Fibroblast of skin of left biceps (primary cell): ENCODE measurements at places on chromosomes 5 and 9.

DNA sequence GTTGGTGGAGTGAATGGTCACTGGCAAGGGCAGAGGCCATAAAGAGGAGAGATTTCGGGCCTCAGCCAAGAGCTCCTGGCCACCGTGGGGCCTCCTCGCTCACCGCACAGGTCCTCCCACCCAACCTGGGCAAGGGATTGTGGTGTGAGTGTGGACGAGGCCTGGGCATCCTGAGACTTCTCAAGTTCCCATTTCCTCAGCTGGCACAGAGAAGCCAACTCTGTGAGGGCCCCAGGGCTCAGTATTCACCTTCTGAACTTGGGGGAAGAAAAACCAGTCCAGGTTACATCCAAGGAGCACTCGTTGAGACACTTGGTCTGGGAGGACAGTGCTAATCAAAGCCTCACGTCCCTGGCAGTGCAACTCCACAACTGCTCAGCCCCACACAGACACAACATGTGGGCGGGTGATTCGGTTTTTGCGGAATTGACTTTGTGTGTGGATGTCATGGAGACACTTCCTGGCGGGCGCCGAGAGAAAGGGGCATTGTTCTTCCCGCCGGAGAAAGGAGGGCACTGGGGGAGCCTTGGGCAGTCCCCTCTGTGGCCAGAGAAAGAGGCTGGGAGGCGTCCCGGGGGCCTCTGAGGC is 28.5 kb upstream of the NKD2 start:
- DNase-seq = no peak

- DNase-seq = no peak
Measured at GRCh38 chr5:163993126-163993525, 487.7 kb downstream of the MAT2B start.

- peak; percentile 24 for DNase-seq
Measured at GRCh38 chr5:131521252-131521651, 113.8 kb downstream of the RAPGEF6 start.

GRCh38 chr9:124471761-124472160 is 21.5 kb downstream of the ADGRD2 start:
- DNase-seq = no peak

DNA sequence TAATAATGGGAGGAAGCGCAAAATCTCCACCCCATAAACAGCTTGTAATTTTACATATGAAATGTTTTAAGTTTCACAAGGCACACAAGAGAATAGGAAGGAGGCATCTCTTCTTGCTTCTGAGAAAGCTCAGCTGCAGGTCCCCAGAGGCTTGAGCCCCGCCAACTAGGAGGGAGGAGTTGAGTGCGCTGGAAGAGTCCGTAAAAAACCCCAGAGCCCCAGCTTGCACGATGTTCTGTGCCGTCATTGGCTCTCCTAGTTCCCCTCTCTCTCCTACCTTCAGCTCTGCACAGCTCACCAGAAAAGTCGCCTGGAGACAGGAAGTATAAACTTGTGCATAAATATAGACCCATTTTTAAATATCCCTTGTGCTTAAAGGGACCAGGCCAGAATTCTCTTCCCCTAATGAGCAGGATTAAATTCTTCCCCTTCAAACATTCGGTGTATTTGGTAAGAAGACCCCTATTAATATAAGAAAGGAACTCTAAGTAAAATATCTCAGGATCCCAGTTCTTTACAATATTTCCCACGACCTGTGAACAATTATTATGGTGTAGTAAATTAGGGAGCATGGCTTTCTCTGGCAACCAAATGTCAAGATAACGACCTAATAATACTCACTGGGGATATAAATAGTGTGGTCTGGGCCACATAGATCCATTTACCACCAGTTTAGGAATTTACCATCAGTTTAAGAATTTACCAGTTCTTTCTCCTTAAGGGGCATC is 13.7 kb downstream of the GLRX start:
- peak; percentile 35 for DNase-seq

- DNase-seq = no peak
Measured at GRCh38 chr5:170201311-170201710, 31.5 kb upstream of the C5orf58 start.
